ENCODE measurements at places on chromosomes 5 and 9.

GRCh38 chr5:140358738-140359310 is 1.2 kb upstream of the SLC4A9 start:
- DNase-seq, result peak; percentile 45

- peak; percentile 17 for DNase-seq
Observed at GRCh38 chr5:54608423-54609085, 91.0 kb downstream of the SNX18 start.

DNA sequence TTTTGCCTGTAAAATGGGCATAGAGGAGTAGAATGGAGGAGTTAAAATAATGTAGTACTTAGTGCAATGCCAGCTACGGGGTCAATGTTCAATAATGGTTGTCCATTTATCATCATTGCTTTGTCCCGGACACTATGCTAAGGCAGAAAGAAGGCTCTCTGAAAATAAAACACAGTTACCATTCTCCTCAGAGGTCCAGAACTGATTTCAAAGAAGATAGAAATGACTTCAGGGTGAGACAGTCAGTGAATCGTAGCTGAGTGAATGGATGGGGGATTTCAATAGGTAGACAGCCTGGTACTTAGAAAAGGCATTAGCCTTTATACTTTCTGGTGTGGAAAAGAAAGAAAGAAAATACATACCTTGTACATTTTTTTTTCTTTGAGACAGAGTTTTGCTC is 1.2 kb upstream of the AK3 start:
- DNase-seq, result no peak

DNA sequence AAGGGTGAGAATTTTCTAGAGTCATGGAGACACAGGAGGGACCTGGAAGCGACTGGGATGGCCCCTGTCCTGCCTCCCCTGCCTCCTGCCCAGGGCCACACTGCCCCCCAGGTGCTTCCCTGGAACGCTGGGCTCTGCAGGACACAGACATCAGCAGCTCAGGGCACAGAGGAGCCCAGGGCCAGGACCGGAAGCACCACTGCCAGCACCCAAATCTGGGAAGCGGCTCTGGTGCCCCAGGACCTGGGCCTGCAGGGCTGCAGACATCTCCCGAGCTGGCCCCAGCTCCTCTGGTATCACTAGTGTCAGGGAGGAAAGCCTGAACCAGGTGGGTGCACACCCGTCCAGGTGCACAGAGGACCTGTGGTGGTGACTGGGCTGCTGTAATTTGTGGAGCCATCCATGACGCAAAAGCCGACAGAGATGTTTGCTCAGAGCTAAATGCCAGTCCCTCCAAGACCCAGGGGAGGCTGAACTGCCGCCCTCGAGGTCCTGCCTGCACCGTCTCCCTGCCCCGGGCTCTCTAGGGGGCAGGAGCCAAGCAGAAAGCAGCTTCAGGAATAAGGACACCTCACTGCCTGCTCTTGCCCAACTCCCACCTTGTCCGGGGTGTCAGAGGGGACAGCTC is 46.0 kb upstream of the SIMC1 start:
- no peak for DNase-seq

GRCh38 chr9:36924757-36925432 is 109.2 kb downstream of the PAX5 start:
- no peak for DNase-seq

DNA sequence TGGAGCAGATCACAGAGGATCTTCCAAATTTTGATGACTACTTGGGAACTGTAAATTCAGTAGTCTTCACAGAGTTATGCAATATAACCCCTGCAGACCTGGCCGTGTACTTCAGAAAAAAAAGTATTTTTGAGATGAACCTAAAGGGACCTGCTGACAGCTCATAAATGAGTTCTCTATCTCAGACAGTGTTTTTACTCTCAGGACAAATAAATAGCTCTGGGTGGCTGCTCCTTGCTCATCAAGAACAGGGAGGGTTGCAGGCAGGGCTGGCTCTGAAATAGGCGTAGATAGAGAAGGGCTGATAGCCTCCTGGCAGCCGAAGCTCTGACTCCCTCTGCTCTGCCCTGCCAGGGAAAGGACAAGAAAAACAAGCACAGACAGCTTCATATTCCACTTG is 64.8 kb downstream of the PLAC8L1 start:
- no peak for DNase-seq

DNA sequence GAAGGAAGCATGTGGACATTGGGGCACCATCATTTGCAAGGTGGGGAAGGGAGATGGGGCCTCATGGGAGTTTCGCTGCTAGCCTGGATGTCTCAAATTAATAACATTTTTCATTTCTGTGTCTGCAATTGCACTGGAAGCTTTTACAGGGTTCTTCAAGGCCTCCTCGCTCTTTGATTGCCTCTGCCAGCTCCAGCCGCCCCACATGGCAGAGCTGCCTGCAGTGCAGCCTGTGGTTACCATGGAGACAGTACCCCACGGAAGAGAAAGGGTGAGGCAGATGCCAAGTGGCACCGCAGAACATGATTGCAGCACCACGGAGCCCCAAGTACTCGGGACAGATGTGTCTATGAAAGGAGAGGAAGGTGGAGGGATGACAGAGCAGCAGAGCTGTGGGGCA is 25.4 kb downstream of the CTNND2 start:
- DNase-seq, result no peak

All from fibroblast of mammary gland (primary cell).